IPS DF 19.7 (cell line): ENCODE measurements at places on chromosomes 13 and 19.

- DNase-seq, result no peak
Measured at GRCh38 chr19:43362179-43362578, 8.7 kb downstream of the CD177 start.

- no peak for DNase-seq
Measured at GRCh38 chr19:12778017-12778904, 2.9 kb upstream of the HOOK2 start.

- no peak for DNase-seq
Measured at GRCh38 chr13:107734891-107735625, 480.3 kb downstream of the LIG4 start.

GRCh38 chr13:114067381-114067885, 65.0 kb downstream of the RASA3 start:
- no peak for DNase-seq

DNA sequence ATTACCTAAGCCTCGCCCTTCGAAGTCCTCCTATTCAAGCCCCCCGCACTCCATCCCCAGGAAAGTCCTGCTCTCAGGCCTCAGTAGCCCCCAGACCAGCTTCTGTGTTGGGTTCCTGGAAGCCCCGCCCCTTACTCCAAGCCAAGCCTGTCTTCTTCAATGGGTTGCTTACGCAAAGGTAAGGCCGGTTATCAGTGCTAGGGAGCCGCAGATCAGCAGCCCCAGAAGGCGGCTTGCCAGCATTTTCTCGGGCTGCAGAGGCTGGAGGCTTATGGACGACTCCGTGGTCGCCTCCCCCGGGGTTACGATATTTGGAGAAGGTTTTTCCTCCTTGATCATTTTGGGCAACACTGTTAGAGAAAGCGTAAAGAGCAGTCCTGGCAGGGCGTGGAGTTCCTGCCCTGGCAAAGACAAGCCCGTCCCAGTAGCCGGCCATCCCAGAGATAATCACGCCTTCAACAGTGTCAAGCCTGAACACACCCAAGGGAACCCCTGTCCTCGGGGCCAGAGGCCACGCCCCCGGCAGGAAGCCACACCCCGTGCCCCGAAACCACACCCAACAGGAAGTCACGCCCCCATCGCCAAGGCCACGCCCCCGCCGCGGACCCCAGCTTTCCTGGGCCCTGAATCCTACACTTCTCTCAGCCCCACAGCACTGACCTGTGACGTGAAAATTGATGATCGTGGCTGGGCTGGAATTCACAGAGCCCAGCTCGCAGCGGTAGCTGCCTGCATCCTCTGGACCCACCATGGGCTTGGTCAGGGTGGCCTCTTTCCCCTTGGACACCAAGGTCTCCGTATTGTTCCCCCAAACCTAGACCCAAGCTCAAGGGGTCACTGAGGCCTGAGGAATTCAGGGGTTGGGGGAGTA, 954 bp upstream of the RASIP1 start:
- DNase-seq, result no peak

- DNase-seq, result no peak
Measured at GRCh38 chr19:46618670-46619231, 6.1 kb downstream of the PTGIR start.

- no peak for DNase-seq
Measured at GRCh38 chr13:74169676-74170075, 35.5 kb upstream of the KLF12 start.

DNA sequence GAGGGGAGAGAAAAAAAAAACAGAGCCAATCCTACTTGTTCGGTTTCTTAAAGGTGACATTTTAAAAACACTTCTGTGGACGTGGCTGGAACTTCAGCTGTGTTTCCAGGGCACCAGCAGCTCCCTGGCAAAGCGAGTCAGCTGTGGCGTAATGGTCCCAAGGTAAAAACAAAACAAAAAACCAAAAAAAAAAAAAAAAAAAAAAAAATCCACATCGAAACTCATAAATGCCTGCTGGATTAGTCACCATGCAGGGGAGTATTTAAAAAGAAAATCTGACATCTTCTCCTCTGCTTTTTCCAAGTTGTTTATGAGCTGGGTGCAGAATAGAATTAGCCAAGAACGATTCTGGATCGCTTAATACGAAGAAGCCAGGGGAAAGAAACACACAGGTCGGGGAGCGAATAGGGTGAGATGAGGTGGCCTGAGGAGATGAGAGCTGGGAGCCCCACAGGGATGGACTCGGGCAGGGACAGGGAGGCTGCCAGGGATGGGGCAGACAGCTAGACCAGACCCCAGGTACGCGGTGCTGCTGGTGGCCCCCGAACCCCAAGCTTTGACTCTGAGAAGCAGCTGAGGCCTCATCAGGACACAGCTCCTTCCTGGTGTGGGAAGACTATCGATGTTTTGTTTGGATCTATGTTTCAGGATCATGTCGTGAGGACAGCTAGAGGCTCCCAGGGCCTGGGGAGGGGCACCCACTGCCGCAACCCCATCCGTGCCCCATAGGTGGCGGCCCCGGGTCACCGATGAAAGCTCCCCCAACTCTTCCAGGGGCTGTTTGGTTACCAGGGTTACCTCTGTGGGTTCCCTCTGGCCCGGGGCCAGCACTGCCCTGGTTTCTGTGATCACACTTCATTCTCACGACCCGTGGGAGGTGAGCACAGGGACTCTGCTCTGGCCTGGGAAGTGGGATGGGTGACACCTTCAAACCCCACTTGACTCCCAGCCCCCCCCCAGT, 3.1 kb upstream of the CTXN1 start:
- no peak for DNase-seq

DNA sequence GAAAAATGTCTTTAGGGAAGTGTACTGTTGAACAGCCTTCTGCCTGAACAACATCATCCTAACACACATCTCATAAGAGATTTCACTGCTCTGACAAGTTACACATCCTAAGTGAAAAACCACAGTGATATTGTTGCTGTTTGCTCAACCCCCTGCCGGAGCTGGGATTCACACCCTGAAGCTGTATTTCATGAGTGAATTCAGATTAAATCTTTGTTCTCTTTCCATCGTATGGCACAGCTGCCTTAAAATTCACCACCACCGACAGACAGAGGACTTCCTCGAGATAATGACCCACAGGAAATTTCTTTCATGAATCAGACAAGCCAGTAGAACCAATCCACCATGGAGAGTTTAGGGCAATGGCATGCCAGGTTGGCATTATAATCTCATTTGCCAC, 280.8 kb downstream of the DCT start:
- no peak for DNase-seq

DNA sequence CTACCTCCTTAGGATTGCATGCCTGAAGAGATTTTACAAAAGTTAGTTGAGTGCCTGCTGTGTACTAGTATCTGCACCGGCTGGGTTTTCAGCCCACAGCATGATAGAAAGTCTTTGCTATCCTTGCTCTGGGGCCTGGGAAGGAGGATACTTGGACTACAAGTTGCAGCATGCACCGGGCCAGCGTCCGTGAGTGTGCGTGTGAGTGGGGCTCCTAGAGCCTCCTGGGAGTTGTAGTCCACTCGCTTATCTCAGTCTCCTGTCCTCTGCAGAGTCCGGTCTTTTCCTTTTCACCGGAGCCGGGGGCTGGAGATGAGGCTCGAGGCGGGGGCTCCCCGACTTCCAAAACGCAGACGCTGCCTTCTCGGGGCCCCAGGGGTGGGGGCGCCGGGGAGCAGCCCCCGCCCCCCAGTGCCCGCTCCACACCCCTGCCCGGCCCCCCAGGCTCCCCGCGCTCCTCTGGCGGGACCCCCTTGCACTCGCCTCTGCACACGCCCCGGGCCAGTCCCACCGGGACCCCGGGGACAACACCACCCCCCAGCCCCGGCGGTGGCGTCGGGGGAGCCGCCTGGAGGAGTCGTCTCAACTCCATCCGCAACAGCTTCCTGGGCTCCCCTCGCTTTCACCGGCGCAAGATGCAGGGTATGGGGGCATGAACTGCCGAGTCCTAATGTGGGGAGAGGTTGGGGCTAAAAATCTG, 20.6 kb downstream of the BRSK1 start:
- no peak for DNase-seq

DNA sequence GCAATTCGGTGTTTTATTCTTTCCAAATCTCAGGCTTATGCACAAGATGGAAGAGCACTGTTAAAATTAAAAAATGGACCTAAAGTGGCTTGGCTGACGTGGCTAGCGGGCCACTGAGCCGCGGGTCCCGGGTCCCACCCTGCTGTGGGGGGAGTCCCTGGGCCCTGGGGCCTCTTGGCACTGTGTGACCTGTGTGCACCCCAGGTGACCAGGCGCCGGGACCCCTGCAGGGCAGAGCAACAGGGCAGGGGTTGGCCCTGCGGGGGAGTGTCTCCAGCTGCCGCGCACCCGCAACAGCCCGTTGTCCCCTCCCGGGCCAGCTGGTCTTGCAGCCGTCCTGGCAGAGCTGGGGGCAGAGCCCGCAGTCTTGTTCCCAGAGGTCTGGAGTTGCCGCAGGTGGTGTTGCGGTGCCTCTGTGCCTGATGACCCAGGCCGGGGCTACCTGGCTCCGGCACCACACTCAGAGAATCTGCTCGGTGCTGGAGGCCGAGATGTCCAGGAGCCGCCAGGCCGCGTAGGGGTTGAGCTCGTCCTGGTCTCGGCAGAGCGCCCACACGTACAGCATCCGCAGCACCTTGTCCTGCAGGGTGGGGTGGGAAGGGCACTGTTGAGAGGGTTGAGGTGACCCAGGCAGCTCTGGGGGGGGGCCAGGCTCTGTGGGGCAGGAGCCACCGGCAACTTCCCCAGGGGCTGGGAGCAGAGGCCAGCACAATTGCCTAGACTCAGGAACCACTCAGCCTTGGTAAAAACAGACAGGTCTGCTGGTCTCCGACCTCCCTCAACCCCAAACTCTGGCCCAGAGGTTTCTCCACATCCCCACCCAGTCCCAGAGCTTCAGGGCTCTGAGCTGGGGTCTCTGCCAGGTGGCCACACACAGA, 1.0 kb upstream of the CTXN1 start:
- DNase-seq, result no peak

- no peak for DNase-seq
Measured at GRCh38 chr19:4229179-4229931, at the start of gene EBI3. EBI3 (plus strand) TSS chr19:4229523; CDS start chr19:4229551, 28 bp downstream.

DNA sequence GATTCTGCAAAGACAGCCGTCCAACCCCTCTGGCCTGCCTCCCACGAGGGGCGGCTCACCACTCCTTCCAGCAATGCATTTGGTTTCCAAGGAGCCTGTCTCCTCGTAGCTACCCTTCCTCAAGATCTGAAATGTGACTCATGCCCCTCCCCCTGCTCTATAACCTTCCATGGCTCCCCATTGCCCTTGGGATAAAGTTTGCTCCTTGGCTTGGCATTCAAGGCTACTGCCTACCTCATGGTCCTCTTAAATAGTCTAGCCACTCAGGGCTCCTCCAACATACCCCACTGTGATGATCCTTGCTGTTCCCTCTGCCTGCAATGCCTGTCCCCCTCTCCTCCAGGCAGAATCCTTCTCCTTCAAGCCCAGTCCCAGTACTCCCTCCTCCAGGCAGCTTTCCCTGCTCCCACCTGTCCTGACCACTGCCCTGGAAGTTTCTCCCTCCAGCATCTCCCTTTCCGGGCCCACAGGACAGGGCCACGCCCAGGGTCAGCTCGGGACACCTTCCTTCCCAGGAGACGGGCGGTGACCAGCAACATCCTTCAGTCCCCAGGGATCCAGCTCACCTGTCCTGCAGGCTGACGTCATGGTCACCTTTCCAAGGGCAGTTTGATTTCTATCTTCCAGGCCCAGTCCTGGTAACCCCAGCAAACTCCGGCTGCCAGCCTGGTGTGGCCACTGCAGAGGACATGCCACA, 19.2 kb upstream of the SEMA6B start:
- no peak for DNase-seq

DNA sequence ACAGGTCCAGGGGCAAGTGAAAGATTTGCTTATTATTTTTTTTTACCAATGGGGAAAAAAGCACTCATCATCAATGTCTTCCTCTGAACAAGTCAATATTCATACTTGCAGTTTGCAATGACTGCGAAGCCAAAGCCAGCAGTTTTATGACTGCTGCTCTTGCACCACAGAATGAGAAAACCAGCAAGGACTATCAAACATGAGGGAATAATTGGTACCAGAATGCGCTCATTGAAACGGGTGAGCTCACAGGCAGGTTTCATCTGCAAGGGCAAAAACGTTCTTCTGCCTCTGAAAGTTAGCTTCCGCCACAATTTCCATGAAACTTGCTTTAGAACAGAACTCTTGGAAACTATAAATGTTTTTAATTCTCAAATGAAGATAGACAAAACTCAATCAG, 5.5 kb downstream of the DLEU7 start:
- no peak for DNase-seq

- no peak for DNase-seq
Measured at GRCh38 chr19:33800012-33800680, 3.5 kb downstream of the KCTD15 start.

DNA sequence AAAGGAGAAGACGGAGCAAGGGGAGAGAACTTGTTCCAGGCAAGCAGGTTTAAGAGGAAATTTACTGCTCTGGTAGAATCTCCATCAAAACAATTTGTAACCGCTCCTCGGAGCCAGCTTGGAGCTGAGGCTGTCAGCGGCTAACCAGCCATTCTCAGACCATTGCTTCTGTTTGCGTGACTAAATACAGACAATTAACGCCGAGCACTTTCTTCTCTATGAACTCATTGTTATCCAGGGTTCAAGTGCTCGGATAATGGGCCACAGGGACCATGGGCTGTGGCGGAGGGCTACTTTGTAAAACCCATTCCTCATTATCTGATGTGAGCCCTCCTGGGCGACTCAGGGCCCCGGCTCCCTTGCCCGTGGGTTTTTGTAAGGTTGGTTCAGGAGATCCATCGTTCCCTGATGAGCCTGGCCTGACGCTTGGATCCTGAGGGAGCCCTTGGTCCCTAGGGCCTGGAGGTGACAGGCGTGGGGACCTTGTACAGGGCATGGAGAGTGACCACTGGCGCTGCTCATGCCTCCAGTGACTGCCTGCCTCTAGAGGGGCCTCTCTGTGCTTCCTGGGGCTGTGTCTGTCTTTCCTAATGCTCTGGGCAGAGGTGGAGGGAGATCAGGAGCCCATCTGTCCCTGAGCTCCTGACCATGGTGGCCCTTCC, 61.5 kb upstream of the ZNF536 start:
- DNase-seq, result no peak
